ENCODE measurements at places on chromosomes 13 and 19.

GRCh38 chr13:50760751-50761150, 82.7 kb downstream of the DLEU7 start:
- no peak for DNase-seq

- DNase-seq: no peak
Measured at GRCh38 chr19:6769006-6769619, 1.9 kb upstream of the SH2D3A start.

GRCh38 chr13:94886191-94886590, 173.8 kb upstream of the SOX21 start:
- DNase-seq: no peak

GRCh38 chr19:46546194-46546896, 50.7 kb upstream of the PNMA8B start:
- peak; percentile 13 for DNase-seq

DNA sequence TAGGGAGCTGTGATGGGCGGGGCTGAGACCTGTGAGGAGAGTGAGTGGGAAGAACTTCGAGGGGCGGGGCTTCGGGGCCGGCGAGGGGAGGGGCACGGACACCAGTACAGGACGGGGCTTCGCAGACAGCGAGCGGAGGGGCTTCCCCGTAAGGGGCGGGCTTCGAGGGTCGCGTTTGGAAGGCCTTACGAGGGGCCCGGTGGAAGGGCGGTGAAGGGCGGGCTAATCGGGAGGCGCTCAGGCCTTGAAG, 4.1 kb upstream of the EMP3 start:
- peak; percentile 93 for DNase-seq

DNA sequence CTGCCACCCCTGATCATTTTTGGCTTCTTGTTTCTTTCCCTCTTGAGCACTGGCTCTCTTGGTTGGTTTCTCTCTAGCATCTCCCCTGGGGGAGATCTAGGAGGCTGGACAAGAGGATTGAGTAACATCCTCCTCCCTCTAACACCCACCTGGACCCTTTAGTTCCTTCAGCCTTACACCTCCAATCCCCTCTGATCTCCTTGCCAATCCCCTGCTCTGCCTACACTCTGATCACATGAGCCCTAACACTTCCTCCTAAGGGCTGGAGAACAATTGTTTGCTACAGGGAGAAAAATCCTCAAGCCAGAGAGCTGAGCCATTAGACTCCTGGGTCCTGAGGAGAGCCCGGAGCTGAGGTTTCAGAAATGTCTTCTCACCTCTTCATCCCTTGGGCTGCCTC, 65.9 kb upstream of the ADGRL1 start:
- DNase-seq: no peak

GRCh38 chr13:46640843-46641242, 87.9 kb downstream of the LRCH1 start:
- DNase-seq: no peak

DNA sequence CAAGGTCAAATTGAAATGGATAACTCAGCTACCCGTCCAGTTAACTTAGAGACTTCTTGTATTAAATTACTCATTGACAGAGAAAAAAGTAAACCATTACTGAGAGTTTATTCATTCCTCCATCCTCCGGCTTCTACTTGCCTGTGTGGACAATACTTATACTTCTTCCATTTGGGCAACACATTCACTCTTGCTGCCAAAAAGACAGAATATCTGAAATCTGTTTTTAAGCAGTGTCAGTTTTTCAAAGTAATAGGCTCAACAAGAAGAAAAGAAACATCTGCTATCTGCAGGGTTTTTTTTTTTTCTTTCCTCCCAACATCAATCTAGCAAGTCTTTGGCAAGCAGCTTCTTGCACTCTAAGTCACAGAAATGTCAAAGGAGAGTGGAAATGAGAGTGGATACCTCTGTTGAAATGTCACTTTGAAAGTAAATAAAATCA, 1142.8 kb downstream of the PCDH9 start:
- no peak for DNase-seq

DNA sequence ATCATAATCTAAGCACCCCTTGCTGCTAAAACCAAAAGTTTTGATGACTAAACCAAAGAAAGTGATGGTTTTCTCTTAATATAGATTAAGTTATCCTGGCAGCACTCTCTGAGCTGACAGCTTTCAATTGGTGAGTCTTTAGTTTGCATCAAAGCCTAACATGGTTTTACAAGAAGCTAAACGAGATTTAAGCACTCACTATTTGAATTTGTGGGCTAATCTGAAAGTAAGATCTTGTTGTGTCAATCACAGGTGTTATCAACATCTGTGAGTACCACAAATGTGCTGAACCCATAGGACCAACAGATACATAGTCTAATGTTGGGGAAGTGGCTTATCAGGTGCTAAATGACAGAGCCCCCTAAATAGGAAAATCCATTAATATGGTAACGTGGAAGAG, 223.9 kb downstream of the LHFPL6 start:
- no peak for DNase-seq

DNA sequence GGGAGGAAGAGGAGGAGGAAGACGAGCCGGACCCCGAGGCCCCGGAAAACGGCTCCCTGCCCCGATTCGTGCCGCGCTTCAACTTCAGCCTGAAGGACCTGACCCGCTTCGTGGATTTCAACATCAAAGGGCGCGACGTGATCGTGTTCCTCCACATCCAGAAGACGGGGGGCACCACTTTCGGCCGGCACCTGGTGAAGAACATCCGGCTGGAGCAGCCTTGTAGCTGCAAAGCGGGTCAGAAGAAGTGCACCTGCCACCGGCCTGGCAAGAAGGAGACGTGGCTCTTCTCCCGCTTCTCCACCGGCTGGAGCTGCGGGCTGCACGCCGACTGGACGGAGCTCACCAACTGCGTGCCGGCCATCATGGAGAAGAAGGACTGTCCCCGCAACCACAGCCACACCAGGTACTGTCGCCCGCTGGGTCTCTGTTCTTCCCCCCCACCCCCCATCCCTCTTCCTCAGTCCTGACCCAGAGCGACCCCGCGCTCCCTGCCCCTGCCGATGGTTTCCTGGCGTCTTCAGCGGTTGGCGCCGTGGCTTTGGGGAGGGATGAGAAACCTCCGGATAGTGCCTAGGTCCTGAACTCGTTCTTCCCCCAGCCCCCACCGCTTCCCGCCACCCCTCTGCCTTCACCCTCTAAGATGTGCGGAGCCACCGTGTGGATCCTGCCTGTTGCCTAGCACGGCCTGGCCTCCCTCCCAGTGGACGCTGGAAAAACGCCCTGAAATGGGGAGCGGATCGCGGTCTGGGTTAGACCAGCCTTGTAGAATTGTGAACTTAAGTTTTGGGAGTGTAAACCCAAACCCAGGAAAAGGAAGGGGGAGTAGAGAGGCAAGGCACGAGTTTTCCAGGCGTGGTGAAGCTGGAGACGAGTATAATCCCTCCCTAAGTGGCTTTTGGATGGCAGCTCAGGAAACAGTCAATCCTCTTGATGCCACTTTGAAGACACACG, 1.5 kb downstream of the HS6ST3 start:
- DNase-seq: peak; percentile 32

GRCh38 chr13:48527955-48528354, 4.9 kb downstream of the RCBTB2 start:
- DNase-seq: no peak

DNA sequence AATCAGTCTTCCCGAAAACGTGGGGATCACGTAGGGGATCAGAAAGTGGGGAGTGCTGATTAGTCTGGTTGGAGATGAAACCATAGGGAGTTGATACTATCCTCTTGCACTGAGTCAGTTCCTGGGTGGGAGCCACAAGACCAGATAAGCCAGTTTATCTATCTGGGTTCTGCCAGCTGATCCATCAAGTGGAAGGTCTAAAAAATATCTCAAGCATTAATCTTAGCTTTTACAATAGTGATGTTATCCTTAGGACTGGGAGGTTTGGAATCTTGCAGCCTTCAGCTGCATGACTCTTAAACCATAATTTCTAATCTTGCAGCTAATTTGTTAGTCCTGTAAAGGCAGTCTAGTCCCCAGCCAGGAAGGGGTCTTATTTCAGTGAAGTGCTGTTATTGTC, 2474.2 kb downstream of the PCDH9 start:
- no peak for DNase-seq

DNA sequence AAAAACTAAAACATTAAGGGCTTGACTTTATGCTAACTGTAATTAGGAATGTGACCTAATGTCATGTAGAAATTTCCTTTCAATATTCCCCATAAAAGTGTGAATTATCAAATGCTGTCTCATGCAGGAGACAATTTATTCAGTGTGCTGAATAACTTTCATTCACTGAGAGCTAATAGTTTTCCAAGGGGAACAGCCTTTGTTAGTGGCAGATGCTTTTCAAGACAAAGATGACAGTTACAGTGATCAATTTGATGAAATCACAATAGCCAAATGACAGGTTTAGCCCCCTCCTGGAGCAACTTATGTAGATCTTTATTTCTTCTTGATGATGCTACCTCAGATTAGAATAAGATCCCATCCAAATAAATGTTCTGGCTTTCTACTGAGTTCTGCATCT, 275.5 kb downstream of the ITGBL1 start:
- no peak for DNase-seq

DNA sequence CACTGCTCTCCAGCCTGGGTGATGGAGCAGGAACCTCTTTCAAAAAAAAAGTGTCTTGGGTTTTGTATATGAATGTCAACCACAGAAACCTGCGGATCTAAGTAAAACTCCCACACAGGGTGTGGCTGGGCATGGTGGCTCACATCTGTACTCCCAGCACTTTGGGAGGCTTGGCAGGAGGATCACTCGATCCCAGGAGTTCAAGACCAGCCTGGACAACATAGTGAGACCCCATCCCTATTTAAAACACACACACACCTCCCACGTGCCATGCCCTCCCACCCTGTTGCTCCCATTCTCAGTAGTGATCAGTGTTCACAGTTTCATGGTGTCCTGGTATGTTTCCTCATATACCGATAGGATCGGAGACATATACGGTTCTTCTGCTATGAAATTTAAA, 9.2 kb downstream of the TMED1 start:
- no peak for DNase-seq

- no peak for DNase-seq
Measured at GRCh38 chr13:114102131-114102520, 30.3 kb downstream of the RASA3 start.

- DNase-seq: no peak
Measured at GRCh38 chr13:48188131-48188530, 44.9 kb upstream of the ITM2B start.

DNA sequence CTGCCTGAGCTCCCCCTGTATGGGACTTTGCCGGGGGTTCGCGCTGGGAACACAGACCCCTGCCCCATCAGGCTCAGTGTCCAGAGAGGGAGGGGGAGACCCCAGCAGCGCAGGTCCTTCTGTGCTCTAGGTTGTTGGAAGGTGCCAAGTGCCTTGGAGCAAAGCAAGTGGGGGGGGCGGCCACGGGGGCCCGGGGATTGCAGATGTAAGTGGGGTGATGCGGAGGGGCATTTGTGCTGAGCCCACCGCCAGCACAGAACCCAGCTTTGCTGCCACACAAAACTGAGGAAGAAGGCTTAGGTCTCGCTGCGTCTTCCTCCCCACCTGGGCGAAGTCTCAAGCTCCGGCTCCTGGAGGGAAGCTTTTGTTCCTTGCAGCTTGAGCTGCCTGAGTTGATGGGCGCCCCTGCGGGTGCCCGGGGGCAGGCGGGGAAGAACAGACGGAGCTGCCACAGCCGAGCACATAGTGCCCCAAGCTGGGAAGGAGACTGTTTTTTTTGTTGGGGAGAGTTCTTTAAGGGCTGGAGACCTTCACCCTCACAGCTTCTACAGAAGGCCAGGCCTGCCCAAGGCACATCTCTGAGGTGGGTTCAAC, 1.5 kb upstream of the NTN5 start:
- DNase-seq: no peak

DNA sequence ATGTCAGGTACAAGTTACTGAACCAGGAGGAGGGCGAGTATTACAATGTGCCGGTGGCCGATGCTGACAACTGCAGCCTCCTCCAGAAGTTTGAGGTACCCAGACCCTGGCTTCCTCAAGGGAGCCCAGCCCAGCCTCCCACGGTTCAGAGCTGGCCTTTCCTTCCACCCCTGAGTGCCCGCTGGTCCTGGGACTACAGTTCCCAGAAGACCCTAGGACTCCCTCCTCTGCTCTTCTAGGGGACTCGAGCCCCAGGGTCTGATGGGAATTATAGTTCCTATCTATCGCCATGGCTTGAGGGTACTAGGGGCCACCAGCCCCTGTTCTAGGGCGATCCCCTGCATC, 11.0 kb downstream of the PRKCG start:
- no peak for DNase-seq

DNA sequence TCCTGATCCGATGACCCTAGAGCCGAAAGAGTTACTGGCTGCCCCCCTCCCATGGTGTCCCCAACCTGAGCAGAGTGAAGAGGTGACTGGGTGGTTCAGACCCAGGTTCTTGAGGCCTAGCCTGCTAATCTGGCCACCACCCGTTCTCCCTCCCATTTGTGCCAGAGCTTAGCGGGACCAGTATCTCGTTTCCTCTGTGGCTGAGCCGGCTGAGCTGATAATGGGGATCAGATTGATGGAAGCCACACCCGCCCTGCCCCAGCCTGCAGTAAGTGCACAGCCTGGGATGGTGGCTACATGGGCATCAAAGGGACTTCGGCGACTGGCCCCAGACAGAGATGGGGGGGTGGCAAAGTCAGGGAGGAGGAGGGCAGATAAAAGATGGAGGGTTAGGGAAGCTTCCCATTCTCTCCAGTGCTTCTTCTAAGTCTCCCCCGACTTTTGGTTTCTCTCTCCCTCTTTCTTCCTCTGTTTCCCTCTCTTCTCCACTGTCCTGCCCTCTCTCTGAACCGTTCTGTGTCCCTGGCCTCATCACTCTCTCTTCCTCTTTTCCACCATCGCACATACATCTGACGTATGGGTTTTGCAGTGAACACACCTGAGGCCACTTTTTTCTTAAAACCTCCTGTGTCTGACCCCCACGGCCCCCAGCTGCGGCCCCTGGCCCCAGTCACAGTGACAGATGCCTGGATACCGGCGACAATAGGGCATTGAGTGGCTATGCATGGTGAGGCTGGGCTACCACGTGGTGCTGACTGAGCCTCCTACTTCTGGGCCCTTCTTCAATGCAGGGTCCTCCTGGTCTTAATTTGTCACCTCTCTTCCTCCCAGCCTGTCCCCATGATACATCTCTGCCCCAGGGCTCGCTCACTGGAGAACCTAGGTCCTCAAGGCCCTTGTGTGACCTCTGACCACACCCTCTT, 2.4 kb downstream of the ELAVL3 start:
- DNase-seq: no peak

- no peak for DNase-seq
Measured at GRCh38 chr13:97360610-97361009, 73.4 kb upstream of the RAP2A start.

DNA sequence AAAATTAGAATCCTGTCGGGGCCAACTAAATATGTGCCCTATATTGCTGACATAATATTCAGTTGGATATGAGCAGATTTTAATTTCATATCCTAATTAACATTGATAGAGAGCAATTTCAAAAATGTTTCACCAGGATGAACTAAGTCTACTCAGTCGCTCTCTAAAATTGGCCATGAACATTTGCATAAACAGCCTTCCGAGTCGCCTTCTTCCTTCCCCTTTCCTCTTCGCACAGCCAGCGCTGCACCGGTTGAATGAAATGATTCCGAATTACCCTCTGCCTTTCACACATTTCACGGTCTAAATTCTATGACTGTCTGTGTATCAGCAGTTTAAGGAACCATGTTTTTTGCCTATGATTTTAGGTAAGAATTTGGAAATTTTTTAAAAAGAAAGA, 413.7 kb downstream of the LIG4 start:
- no peak for DNase-seq

- DNase-seq: no peak
Measured at GRCh38 chr19:41784312-41784711, 12.1 kb upstream of the CEACAM3 start.

All from NCI-H345 (cell line).